ENCODE measurements at places on chromosomes 3 and 15. TPM values are rescaled to one million over a fixed set of nuclear protein-coding genes. Genes with fewer than 3 reads are reported as not detected.

DNA sequence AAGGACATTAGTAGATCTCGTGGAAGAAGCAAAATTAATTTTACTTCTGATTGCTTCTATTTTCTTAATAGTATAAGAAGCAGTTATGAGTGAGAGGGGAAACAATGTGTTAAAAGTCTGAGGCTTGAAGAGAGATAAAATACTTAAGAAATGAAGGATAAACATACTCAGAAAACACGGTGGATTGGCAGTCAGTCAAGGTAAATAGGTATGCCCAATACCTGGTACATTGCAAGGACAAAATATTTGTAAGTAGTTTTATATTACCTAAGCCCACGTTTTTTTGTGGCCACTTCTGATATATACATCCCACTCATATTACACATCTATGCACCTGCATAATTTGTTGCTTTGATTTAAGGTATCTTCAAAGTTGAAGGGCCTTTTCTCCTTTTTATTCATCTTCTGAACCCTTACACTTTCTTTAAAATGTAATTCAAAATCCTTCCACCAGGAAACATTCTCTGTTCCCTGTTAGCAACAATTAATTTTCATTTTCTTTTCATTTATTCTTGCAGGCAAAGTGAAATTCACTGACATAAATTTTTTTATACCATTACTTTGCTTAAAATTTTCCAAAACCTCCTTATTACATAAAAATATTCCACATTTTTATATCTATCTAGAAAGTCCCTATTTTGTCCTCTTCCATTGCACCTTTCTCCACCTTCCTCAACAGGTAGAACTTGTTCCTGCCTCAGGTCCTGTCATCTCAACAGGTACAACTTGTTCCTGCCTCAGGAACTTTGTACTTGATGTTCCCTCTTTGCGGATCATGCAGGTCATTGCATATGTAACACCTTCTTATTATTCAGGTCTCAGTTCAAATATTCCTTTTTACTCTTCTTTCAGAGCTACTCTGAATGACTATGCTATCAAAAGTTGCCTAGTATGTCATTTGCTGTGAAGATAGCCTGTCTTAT is 755.7 kb upstream of the ALCAM start:
- DNase-seq = no peak

The SLC24A5 gene
- 12.3 TPM for total RNA-seq

- no peak for DNase-seq
Measured at GRCh38 chr3:134619884-134620445, 30.9 kb downstream of the KY start.

- DNase-seq = no peak
Measured at GRCh38 chr3:130582457-130583153, 65.6 kb downstream of the COL6A6 start.

The STRA6 gene
- 35.6 TPM for total RNA-seq

The GABRR3 gene
- 4.6 TPM for total RNA-seq

DNA sequence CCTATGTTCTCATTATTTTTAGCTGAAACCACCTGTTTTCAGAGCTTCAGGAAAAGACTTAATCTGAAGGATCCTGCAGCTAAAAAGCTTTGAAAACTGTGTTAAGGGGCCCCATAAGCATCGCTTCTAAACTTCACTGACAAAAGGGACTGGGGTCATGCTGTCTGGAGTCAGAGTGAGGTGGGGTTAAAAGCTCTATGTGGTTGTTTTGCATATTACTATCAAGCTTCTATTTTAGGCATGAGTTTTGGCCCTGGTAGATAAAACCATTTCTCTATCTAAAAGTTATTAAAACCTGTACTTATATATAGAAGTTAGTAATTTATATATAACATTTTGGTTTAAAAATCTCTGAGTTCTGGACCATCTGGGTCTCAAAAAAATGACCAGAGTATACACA is 45.5 kb downstream of the GPR160 start:
- DNase-seq = no peak

- no peak for DNase-seq
Measured at GRCh38 chr3:14414846-14415464, 12.5 kb downstream of the SLC6A6 start.

DNA sequence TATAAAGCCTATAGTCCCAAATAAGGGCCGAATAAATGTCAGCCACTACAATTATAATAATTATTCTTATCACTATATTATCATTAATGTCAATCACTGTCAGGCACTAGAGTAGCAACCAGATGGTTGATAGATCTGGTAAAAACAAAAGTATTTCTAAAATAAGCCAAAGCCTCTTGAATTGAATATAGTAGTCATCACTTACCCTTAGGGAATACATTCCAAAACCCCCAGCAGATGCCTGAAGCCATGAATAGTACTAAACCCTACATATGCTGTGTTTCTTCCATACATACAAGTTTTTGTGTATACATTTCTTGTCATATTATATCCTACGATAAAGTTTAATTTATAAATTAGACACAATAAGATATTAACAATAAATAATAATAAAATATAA is 59.1 kb downstream of the LRRC3B start:
- DNase-seq = no peak

The ASB14 gene
- total RNA-seq = 0.24 TPM

DNA sequence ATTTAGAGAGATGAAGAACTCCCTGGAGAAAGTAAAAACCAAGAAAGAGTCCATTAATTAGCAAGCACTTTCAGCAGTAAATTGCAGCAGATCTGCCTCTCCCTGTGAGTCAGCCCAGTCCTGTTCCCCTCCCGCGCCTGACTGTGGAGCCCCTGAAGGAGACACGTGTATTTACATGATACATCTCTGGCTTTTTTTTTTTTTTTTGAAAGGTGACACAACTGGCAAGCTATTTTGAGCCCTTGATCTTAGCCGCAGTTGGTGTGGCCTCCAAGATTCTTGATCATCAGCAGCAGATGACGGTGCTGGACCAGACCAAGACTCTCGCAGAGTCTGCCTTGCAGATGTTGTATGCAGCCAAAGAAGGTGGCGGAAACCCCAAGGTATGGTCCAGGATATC is 271.8 kb upstream of the TPM1 start:
- DNase-seq = peak; percentile 47

- no peak for DNase-seq
Measured at GRCh38 chr3:79885407-79885806, 117.6 kb upstream of the ROBO1 start.

The CERS3 gene
- 4.1 TPM for total RNA-seq

- DNase-seq = no peak
Measured at GRCh38 chr3:173513123-173513522, 115.6 kb downstream of the NLGN1 start.

The GLDN gene
- total RNA-seq = 0.96 TPM

DNA sequence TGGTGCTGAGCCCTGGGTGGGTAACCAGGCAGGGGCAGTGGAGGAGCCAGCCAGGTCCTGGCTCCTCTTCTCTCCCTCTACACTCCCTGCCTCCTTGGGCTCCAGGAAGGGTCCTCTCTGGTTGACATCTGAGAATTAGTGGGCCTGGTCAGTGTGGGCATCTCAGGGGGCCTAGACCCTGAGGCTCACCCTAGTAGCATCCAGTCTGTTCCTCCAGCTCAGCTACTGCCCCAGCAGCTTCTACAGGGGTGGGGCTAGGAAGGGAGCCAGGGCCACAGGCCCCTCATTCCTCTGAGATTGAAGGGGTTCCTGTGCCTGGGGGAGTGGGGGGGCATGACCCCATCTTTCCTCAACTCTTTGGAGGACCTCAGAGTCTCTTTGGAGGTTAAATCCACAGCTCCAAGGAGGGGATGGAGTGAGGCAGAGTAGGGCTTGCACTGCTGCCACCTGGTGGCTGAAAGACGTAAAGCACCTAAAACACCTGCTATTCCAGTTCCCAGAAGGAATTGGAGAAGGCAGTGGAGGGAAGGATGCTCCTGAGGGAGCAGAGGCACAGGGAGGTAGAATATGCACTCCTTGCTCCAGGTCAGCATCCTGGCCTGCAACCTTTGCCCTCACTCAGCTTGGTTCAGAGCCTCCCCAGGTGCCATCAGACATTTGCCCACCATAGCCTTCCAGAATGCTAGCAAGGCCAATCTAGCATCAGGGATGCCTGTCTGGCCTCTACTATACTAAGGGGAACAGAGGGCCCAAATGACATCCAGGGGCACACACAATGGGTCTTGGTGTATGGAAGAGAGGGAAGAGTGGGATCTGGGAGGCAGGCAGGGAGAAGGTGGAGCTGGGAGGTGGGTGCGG is 25.1 kb downstream of the C3orf18 start:
- DNase-seq = peak; percentile 72

The HESX1 gene
- total RNA-seq = not detected

GRCh38 chr15:99931703-99932603 is 198.7 kb upstream of the LYSMD4 start:
- no peak for DNase-seq

- DNase-seq = no peak
Measured at GRCh38 chr3:188339410-188340295, 185.7 kb downstream of the LPP start.

The SNTN gene
- 6.3 TPM for total RNA-seq

- peak; percentile 79 for DNase-seq
Measured at GRCh38 chr15:41557673-41558399, 1.2 kb upstream of the TYRO3 start.
